ENCODE measurements at places on chromosomes 3 and 15. TPM values are rescaled to one million over a fixed set of nuclear protein-coding genes. Genes with fewer than 3 reads are reported as not detected.

GRCh38 chr3:157373783-157374182, 62.9 kb upstream of the PTX3 start:
- no peaks in the 10 kb centered on the region for H3K36me3 ChIP-seq
- no peak overlapping the region for H3K27ac ChIP-seq
- no peak overlapping the region for H3K4me3 ChIP-seq
- no peak for DNase-seq
- peaks cover 8% of the 10 kb centered on the region for H3K4me1 ChIP-seq

DNA sequence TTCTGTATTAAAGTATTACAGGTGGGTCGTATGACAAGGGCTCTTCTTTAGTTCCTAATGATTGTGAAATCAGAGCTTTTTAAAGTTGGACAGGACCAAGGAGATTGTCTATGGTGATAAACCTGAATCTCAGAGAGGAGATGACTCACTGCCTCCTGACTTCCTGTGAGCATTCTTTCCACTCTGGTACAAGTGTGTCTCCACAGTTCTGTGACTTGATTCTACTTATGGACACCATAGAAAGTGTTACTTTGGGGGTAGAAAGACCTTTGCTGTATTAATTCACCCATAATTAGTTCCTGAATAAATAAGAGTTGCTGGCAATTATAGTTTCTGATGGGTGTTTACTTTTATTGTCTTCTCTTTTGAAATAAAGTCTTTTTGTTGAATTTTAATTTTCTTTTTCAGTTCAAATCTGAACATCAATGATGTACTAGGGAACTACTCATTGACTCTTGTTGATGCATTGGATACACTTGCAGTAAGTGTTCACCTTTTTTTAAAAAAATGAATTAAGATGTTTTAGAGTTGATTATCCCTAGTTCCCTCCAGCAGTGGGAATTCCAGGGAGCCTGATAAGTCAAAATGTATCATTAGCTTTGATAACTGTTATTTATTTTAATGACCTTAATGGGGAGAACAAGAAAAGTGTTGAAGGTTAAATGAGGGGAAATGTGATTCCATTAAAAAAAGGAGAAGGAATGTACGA, 7.4 kb downstream of the EDEM1 start:
- peaks cover 87% of the 10 kb centered on the region for H3K4me1 ChIP-seq

The MASP1 gene
- 1.0 TPM for total RNA-seq

The ZKSCAN7 gene
- 2.2 TPM for total RNA-seq

GRCh38 chr3:4416961-4417360, 50.1 kb downstream of the SUMF1 start:
- H3K36me3 ChIP-seq = peaks cover 13% of the 10 kb centered on the region
- peaks cover 19% of the 10 kb centered on the region for H3K4me1 ChIP-seq
- H3K4me3 ChIP-seq = no peak overlapping the region
- H3K27me3 ChIP-seq = no peaks in the 10 kb centered on the region
- no peak overlapping the region for H3K27ac ChIP-seq

The SPESP1 gene
- 4.1 TPM for total RNA-seq

DNA sequence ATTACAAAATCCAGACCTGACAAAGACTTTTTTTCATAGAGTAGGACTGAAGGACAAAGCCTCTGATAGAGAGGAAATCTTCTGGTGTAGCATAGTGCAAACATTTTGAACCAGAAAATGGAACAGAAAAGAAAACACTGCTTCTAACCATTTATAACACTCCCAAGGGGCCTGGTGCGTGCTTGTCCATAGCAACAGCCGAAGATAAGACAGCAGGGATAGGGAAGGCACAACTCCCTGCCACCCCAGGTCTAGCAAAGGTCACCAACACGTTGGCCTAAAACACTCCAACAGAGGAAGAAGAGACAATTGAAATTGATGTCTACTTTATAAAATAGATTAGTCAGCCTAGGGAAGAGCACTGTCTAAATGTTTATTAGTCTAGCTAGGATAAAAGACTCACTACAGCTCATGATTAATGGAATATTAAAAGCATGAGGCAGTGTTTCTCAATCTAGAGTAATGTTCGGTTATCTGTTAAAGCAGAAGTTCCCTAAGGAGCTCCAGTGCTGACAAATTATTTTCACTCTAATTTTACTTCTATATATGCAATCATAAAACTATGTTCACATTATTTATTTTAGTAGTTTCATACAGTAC, 145.2 kb downstream of the P3H2 start:
- no peak overlapping the region for H3K27ac ChIP-seq
- H3K4me3 ChIP-seq = no peak overlapping the region
- no peak for DNase-seq

The FGF12 gene
- 1.6 TPM for total RNA-seq

The C3orf49 gene
- not detected for total RNA-seq

GRCh38 chr15:60737217-60737616, 258.3 kb upstream of the ICE2 start:
- no peak overlapping the region for H3K4me3 ChIP-seq
- no peaks in the 10 kb centered on the region for H3K27me3 ChIP-seq
- no peak overlapping the region for H3K27ac ChIP-seq
- H3K36me3 ChIP-seq = no peaks in the 10 kb centered on the region

The NAA50 gene
- total RNA-seq = 123 TPM

GRCh38 chr3:25473246-25473645, 45.2 kb downstream of the RARB start:
- H3K4me3 ChIP-seq = no peak overlapping the region
- peaks cover 25% of the 10 kb centered on the region for H3K4me1 ChIP-seq
- no peaks in the 10 kb centered on the region for H3K36me3 ChIP-seq

DNA sequence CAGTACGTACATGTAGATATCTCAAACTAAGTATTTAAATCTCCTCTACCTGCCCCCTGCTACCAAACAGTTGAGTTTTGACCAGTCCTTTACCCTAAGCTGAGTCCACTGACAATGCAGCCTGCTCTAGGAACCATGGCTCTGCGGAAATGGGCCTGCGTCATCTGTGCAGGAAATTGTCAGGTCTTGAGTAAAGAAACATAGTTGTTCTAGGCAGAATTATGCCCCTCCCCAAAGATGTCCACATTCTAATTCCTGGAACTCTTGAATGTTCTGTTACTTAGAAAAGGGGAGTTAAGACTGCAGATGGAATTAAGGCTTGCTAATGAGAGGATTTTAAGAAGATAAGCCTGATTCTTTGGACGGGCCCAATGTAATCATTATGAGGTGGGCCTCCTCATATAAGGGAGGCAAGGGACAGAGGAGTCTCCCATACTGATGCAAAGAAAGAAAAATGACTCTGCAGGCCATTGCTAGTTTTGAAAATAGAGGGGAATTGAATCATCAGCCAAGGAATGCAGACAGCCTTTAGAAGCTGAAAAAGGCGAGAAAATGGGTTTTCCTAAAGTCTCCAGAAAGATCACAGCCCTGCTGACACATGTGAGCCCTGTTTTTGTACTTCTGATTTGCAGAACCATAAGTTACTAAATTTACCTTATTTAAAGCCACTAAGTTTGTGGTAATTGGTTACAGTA, 5.5 kb upstream of the VGLL3 start:
- H3K27ac ChIP-seq = no peak overlapping the region
- H3K27me3 ChIP-seq = no peaks in the 10 kb centered on the region
- H3K4me3 ChIP-seq = no peak overlapping the region
- DNase-seq = no peak
- no peaks in the 10 kb centered on the region for H3K36me3 ChIP-seq

- DNase-seq = no peak
- H3K36me3 ChIP-seq = no peaks in the 10 kb centered on the region
- no peak overlapping the region for H3K4me3 ChIP-seq
- no peaks in the 10 kb centered on the region for H3K27me3 ChIP-seq
- H3K4me1 ChIP-seq = peaks cover 3% of the 10 kb centered on the region
- no peak overlapping the region for H3K27ac ChIP-seq
Observed at GRCh38 chr15:88036154-88036839, 220.2 kb downstream of the NTRK3 start.

The EPHB1 gene
- 19.4 TPM for total RNA-seq

The PTH1R gene
- 4.2 TPM for total RNA-seq

- H3K4me1 ChIP-seq = no peaks in the 10 kb centered on the region
- H3K27me3 ChIP-seq = no peaks in the 10 kb centered on the region
- H3K36me3 ChIP-seq = no peaks in the 10 kb centered on the region
- no peak overlapping the region for H3K27ac ChIP-seq
- DNase-seq = no peak
- no peak overlapping the region for H3K4me3 ChIP-seq
Observed at GRCh38 chr3:186277268-186277909, 84.6 kb downstream of the DGKG start.

The RARB gene
- 1.5 TPM for total RNA-seq

DNA sequence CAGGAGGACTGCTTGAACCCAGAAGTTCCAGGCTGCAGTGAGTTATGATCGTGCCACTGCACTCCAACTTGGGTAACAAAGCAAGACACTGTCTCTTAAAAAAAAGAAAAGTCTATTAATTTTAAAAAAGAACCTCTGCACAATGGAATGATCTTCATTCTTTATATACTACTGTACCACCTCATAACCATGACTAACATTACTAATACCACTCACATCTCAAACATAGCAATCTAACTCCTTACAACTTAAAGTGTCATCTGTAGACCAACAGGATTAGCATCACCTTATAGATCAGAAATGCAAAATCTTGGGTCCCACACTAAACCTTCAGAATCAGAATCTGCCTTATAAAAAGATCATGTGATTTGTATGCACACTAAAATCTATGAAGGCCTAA, 48.8 kb upstream of the MAP4 start:
- H3K4me3 ChIP-seq = no peak overlapping the region
- peaks cover 13% of the 10 kb centered on the region for H3K4me1 ChIP-seq

DNA sequence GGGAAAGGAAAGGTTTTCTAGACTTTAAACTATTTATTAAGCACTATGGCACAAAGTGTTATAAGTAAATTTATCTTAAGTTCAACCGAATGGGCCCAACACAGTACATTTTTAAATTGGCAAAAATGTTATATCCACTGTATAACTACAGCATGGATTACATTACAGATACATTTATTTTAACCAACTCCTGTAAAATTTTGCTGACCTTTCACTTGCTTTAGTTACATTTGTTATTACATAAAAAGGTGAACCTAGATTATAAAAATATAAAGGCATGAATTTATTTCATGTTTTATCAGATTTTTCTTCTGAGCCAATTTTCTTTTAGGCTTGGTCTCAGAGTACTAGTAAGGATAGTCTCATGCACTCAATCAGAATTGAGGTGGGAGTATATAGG, 221.9 kb upstream of the GBE1 start:
- no peaks in the 10 kb centered on the region for H3K4me1 ChIP-seq
- H3K4me3 ChIP-seq = no peak overlapping the region
- no peaks in the 10 kb centered on the region for H3K36me3 ChIP-seq
- DNase-seq = no peak

The LDHAL6B gene
- not detected for total RNA-seq

GRCh38 chr15:89368566-89369223, 34.1 kb upstream of the POLG start:
- H3K4me1 ChIP-seq = peaks cover 31% of the 10 kb centered on the region
- no peak overlapping the region for H3K27ac ChIP-seq
- H3K36me3 ChIP-seq = no peaks in the 10 kb centered on the region
- peaks cover 100% of the 10 kb centered on the region for H3K27me3 ChIP-seq

- DNase-seq = no peak
- peaks cover 100% of the 10 kb centered on the region for H3K36me3 ChIP-seq
- no peaks in the 10 kb centered on the region for H3K27me3 ChIP-seq
- peaks cover 16% of the 10 kb centered on the region for H3K4me1 ChIP-seq
- H3K27ac ChIP-seq = peak overlapping the region; percentile 7
Observed at GRCh38 chr3:187725653-187726370, 19.5 kb downstream of the BCL6 start.

DNA sequence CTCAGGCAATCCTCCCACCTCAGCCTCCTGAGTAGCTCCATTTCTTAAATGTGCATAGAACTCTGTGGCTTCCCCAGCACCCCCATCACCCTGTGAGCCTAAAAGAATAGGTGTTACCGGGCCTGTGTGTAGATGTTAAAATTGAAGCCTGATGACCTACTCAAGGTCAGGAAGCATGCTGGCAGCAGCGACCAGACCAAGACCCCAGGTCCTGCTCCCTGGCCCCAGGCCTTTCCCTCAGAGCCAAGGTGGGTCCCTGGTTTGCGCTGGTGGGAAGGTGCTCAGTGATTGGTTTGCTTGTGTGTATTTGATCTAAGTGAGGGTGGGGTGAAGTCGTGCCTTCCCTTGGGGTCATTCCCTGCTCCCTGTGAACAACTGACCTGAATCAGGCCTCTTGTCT, 18.4 kb upstream of the CRABP1 start:
- H3K4me1 ChIP-seq = no peaks in the 10 kb centered on the region
- H3K27ac ChIP-seq = no peak overlapping the region
- H3K36me3 ChIP-seq = no peaks in the 10 kb centered on the region
- DNase-seq = no peak
- no peak overlapping the region for H3K4me3 ChIP-seq

GRCh38 chr15:58327958-58328357, 103.8 kb upstream of the LIPC start:
- H3K4me1 ChIP-seq = peaks cover 36% of the 10 kb centered on the region
- H3K36me3 ChIP-seq = no peaks in the 10 kb centered on the region
- H3K27ac ChIP-seq = no peak overlapping the region
- no peaks in the 10 kb centered on the region for H3K27me3 ChIP-seq
- DNase-seq = no peak

DNA sequence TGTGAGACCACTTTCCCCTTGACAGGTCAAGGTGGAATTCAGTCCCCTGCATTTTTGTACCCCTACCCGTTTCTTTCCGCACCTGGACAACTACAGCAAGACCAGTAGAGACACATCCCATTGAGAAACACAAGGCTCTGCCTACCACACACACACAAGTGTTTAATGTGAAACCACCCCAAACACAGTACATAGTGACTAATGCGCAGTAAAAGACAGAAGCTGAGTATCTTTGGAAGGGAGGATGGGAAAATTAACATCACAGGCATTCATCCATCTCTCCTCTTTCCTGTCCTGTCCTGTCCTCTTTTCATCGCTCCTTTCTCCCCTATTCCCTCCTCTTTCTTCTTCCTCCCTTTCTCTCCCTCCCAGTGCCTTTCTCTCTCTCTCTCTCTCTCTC, 64.8 kb downstream of the SCN11A start:
- H3K27ac ChIP-seq = no peak overlapping the region
- H3K4me3 ChIP-seq = no peak overlapping the region
- peaks cover 4% of the 10 kb centered on the region for H3K27me3 ChIP-seq
- no peaks in the 10 kb centered on the region for H3K36me3 ChIP-seq

The LRRIQ4 gene
- total RNA-seq = not detected

DNA sequence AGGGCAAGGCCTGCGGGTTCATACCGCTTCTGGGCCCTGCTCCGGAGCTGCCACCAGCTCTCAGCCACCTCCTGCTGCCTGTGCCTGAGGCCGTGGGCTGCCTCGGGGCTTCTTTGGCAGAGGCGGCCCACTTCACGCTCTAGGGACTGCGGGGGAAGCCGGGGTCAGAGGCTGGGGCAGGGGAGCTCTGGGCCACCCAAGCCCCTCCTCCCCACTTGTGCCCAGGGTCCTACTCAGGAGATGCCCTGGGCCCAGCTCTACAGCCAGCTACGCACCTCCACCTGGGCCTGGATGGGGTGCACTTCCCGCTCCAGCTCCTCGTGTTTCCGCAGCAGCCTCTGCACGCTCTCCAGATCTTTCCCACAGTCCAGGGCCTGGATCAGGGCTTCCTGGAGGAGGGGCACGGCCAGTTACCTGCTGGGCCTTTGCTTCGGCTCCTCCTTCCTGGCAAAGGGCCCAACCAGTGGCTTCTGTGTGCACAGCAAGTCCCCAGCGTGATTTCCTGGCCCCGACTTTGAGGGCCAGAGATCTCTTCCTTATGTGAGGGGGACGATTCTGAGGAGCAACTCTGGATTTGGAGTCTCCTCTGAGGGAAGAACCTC, 24.0 kb downstream of the PLA2G4B start:
- DNase-seq = no peak
- H3K27ac ChIP-seq = no peak overlapping the region
- H3K4me3 ChIP-seq = no peak overlapping the region
- H3K4me1 ChIP-seq = no peaks in the 10 kb centered on the region
- no peaks in the 10 kb centered on the region for H3K36me3 ChIP-seq
- no peaks in the 10 kb centered on the region for H3K27me3 ChIP-seq

GRCh38 chr15:51649659-51650521, 27.3 kb upstream of the DMXL2 start:
- no peaks in the 10 kb centered on the region for H3K36me3 ChIP-seq
- H3K4me1 ChIP-seq = no peaks in the 10 kb centered on the region
- H3K4me3 ChIP-seq = no peak overlapping the region
- no peak for DNase-seq
- H3K27ac ChIP-seq = no peak overlapping the region

All from suprapubic skin (tissue), 4 donors.